ENCODE measurements at places on chromosomes 5 and 9.

- no peak for DNase-seq
Observed at GRCh38 chr5:27733237-27733636, 694.9 kb upstream of the CDH9 start.

GRCh38 chr9:106954558-106954957 lies 91.6 kb downstream of the ZNF462 start:
- no peak for DNase-seq

- DNase-seq = no peak
Observed at GRCh38 chr9:88759364-88759763, 224.4 kb downstream of the NXNL2 start.

DNA sequence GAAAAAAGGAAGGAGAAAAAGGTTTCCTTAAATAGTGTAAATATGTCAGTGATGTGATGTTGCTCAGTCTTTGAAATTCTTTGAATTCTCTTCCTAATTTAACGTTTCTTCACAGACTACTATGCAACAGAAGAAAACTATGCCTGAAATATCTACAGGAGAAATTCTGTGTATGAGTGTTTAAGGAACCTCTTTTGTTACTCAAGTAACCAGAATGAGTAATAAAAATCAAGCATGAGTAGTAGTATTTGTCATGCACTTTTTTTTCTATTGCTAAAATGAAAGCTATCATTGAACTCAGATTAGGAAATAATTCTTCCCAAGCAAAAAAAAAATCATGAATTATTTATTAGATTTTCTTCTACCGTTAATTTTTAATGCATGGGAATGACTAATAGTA lies 20.3 kb upstream of the THG1L start:
- no peak for DNase-seq

DNA sequence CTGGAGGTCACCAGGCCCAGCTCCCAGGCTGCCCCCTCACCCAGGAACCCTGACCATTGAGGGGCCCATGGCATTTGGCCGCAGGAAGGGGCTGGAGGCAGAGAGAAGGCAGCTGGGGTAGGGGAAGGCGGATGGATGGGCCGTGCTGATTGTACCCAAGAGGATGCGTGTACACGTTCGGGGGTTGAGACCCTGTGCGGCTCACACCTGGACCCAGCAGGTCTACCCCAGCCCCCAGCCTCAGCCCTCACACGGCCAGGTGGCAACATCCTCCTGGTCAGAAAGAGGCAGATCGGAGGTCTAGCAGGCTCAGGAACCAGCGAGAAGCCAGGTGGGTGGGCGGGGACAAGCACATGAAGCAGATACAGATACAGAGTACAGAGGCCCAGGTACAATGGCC lies 33.7 kb downstream of the NACC2 start:
- DNase-seq = no peak

GRCh38 chr5:174454464-174454863 lies 269.9 kb upstream of the MSX2 start:
- DNase-seq = no peak

GRCh38 chr9:138118601-138119071 lies 241.1 kb downstream of the CACNA1B start:
- DNase-seq = no peak

DNA sequence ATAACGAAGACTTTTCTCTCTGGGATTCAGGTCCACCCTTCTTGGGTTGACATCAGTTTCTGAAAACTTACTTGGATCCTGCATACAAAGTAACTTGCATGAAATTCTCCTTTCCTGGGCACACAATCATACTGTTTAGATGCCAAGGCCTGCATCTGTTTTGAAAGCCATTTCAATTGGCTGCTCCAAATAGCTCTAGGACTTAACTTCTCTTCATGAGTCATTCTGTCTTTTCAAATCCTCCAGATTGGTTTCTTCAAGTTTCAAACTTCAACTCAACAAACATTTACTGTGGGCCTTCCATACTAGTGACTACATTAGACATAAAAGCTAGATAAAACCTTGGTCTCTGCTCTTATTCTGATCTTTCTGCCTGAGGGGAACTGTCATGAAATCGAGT lies 54.8 kb upstream of the HMHB1 start:
- DNase-seq = no peak

- no peak for DNase-seq
Observed at GRCh38 chr5:154403234-154403633, 42.6 kb upstream of the SAP30L start.

- no peak for DNase-seq
Observed at GRCh38 chr5:81961651-81962440, 10.0 kb upstream of the ATG10 start.

- no peak for DNase-seq
Observed at GRCh38 chr9:127913682-127914081, 3.2 kb downstream of the ST6GALNAC4 start.

DNA sequence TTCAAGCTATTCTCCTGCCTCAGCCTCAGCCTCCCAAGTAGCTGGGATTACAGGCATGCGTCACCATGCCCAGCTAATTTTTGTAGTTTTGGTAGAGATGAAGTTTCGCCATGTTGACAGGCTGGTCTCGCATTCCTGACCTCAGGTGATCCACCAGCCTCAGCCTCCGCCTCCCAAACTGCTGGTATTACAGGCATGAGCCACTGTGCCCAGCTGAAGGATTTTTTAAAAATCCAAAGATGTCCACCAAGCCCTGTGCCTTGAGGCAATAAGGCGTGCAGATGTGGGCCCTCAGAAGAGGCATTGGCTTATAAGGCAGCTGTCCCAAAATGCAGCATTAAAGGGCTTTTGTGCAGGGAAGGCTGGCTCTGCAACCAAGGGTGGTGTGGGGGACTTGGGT lies 10.3 kb upstream of the ZFR start:
- no peak for DNase-seq

DNA sequence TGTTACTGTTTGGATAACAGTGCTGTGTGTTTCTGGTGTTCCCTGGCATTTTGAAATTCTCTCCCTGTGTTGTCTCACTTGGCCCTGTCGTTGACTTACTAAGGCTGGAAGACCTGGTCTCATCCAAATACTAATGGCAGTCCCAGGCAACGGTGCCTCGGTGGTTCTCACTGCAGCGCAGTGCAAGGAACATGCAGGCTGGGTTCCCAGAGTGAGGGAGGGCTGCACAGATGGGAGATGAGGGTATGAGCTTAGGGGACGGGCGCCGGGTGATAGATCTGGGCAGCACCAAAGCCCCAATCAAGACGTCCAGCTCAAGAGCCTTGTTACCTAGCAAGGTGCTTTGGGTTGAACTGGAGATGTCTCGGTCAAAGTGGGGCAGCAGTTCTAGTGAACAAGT lies 11.0 kb downstream of the CCT5 start:
- no peak for DNase-seq

All from stimulated activated CD8-positive, alpha-beta memory T cell treated with anti-CD3 and anti-CD28 coated beads, Interleukin-4, amount 100 ng/mL, for 1 hour (primary cell).